ENCODE measurements at places on chromosomes 16 and 17.

DNA sequence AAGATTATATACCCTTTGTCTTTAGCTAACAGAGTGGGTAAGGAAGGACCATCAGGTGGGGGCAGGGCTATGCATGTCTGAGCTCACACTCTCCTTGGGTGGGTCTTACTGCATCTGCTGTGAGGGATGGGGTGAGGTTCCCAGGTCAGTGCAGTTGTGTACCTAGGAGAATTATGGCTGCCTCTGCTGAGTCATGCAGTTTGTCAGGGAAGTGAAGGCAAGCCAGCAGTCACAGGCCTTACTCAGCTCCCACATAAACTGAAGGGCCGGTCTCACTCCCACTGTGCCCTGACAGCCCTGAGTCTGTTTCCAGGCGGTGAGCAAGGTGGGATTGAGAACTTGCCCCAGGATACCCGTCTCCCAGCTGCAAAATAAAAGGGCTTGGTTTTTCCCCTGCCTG, 328.6 kb downstream of the MAP2K6 start:
- no peak for DNase-seq

DNA sequence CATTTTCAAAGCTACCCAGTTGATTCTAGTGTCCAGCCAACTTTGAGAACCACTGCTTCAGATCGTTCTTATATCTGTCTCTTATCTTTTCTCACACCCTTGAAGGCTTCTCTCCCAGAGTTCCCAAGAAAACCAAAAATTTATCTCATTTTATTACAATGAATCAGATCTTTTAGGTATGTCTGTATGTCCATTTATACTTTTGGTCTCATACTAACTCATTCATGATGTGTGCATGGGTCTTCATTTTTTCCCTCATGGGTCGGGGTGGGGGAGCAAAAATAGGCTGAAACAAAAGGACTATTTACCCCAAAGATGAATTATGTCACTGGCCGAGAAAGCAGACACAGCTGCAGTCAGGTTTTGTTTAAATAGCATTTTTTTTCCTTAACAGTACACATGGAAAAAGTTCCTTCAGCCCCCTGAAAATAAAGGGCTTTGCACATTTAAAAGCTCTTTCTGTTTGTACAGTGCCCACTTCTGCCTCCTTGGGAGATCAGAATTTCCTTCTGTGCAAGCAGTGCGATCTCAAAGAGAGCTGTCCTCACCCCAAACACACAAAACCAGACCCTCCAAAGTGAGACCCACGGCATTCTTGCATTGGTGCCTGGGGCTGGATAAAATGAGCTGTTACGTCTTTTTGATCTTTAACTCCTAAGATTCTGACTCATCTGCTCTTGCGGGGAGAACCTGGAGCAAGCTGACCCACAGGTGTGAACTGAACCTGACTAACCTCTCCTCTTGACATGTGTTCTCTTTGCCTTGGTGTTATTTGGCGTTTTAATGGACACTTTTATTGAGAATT, 251.2 kb upstream of the ELAC2 start:
- no peak for DNase-seq

DNA sequence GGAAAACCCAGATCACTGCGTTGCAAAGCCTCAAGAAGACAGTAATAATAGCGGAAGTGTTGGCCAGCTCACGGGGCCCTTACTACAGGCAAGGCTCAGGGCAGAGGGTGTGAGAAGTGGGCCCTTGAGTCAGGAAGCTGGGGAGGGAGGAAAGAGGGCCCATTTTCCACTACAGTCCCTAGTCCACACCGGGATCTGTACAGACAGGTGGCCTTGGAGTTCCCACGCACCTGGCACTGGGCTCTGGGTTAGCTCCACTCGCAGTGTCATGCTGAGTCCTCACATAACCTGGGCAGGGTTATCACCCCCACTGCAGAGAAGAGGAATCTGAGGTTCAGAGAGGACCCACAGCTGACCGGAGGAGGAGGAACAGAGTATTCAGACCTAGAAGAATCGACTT, 16.8 kb upstream of the MTSS2 start:
- DNase-seq = no peak

- no peak for DNase-seq
These were observed 79.4 kb downstream of the ABCC6 start for GRCh38 chr16:16143931-16144330.

- no peak for DNase-seq
These were observed 132.6 kb upstream of the CACNG5 start for GRCh38 chr17:66702106-66702936.

GRCh38 chr17:12596961-12597360, 68.7 kb upstream of the MYOCD start:
- DNase-seq = no peak

DNA sequence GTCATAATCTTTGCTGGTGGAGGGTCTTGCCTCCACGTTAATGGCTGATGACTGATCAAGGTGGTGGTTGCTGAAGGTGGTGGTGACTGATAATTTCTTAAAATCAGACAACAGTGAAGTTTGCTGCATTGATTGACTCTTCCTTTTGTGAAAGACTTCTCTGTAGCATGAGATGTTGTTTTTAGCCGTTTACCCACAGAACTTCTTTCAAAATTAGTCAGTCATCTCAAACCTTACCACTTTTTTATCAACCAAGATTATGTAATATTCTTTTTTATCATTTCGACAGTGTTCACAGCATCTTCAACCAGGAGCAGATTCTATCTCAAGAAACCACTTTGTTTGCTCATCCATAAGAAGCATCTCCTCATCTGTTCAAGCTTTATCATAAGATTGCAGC, 5.9 kb downstream of the UQCRC2 start:
- DNase-seq = no peak

DNA sequence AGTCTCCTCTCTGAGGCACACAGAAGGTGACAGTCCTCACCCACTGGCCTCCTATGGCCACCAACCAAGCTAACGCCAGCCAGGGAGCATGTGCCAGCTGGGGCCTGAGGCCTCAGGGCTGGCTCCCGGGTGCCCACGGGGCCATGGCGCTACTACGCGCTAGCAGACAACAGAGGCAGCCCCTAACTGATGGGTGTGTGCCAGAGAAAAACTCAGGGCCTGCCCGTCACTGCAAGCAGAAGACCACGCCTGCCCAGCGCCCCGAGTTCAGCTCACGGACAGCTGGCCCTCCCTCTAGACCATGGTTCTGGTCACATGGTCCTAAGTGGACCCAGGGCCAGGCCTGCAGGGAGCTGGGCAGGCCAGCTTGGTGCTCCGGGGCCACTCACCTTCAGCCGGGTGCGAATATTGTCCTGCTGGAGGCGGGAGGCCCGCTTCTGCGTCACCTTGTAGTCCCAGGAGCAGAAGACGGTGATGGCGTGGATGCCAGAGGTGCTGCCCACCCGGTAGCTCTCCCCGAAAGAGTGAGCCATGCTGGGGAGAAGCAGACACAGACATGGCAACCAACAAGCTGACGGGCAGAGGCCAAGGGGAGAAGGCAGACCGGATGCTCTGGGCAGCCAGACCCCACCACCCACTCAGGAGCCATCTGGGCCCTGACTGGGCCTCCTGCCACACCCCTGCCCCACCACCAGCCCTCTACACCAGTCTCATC, 6.2 kb downstream of the TMC6 start:
- DNase-seq = no peak

DNA sequence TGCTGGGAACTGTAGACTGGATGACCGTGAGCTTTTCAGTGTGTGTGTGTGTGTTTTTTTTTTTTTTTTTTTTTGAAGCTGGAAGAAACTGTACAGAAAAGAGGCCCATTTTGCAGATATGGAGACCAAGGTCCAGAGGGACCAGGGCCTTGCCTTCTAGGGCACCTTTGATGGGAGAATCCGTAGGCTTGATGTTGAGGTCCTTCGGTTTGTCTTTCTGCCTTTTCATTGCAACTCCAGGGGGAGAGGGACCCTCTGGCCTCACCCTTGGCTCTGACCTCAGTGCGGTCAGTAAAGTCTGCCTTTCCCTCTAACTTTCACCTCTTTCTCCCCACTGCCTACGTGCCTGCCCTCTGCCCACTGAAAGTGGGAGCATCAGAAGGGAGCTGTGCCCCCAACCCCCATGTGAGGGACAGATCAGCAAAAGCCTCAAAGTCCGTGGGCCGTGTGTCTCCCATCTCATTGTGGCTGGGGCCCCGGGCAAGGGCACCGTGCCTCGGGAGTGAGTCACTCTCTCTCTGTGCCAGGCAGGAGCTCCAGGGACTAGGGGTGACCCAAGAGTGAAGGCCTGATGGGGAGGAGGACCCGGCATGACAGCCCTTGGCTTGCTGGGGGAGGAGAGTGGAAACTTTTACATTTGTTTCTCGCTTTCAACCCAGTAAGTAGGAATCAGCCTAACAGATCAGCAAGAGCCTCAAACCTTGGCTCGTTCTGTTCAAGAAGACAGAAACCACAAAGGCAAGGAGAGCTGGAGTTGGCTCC, 123.6 kb downstream of the CMIP start:
- DNase-seq = no peak

DNA sequence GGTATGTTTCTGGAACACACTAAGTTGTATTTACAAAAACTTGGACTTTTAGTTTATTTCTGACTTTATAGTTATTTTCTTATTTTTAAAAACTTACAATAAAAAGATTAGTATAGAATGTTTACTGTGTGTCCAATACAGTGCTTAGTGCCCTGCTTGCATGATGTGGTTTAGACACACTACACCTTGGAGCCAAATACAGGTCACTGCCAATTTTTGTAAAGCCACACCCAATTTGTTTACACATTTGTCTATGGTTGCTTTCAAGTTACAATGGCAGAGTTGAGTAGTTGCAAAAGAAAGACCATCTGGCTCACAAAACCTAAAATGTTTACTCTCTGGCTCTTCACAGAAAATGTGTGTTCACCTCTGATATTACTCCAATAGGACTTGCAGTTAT, 807.1 kb downstream of the KCNJ2 start:
- no peak for DNase-seq

- DNase-seq = no peak
These were observed 22.7 kb downstream of the HAPSTR1 start for GRCh38 chr16:9114112-9114511.

GRCh38 chr17:74037320-74037719, 166.2 kb upstream of the RPL38 start:
- DNase-seq = no peak

- DNase-seq = no peak
These were observed 546.4 kb upstream of the SALL1 start for GRCh38 chr16:51697454-51697853.

DNA sequence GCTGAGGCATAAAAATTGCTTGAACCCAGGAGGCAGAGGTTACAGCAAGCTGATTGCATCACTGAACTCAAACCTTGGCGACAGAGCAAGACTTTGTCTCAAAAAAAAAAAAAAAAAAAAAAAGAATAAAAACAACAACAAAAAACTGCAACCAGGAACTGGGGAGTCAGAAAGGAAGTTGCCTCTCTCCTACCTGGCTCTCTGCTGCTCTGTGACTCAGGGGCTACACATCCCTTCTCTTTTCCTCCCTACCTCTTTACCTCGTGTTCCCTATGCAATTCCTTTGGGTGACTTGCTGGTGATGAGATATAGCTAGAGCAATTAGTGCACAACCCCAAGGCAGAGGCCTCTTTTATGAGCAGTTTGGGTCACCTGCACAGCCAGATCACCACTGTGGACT, 95.9 kb downstream of the ABCC1 start:
- DNase-seq = no peak

DNA sequence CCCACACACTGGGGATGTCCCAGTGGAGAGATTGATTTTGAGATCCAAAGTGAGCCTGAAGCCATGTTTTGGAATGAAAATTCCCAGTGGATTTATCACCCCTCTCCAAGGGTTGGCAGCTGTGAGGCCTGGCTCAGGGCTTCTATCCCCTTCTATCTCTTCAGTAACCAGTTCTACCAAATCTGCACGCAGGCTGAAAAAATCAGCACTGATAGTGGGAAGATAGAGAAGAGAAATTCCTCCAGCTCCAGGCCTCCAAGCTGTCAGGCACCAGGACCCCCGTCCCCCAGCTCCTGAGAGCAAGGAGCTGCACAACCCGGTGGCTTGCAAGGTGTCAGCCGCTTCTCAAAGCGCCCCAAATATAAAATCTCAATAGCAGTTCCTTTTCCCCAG, 1.0 kb downstream of the FLOT2 start:
- no peak for DNase-seq

DNA sequence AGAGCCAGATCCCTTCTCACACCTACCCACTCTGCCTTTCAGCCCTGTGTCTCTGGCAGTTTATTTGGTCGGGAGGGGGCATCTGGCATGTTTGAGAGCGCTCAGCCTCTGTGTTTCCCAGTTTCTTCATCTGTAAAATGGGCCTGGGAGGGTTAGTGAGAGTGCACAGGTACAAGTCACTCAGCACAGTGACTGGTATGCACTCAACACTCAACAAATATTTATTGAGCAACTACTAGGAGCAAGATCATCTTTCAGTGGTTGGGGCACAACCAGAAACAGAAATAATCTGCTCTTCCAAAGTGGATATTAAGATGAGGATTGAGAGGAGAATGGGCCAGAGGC, 13.7 kb upstream of the SRCIN1 start:
- DNase-seq = no peak

GRCh38 chr17:49759203-49759602, 4.7 kb downstream of the FAM117A start:
- DNase-seq = no peak

DNA sequence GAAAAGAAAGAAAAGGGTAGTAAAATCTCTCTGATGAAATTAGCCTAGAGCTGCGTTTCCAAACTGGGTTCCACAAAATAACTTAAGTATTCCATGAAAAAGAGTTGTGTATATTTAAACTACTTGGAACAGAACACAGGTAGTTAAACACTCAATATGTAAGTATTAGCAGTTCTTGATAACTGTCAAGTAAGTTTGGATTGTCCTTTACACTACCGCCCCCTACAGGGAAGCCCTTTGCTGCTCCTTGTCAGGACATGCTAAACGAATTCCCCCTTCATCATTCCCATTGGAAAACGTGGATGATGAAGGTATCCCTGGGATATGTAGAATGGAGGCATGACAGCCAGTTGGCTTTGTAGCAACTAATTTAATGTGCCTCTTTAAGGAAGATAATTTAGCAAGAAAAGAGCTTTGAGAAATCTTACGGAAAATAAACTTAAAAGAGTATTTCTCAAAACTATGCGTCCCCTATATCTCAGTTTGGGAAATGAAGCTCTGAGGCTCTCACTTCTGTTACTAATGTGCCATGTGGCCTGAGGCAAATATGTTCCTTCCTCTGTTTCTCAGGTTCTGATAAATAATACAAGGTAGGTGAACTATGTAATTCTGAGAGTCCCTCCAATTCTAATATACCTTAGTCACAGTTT, 18.8 kb downstream of the NCBP3 start:
- DNase-seq = peak; percentile 47
